ENCODE measurements at places on chromosomes 13 and 19. TPM values are rescaled to one million over a fixed set of nuclear protein-coding genes. Genes with fewer than 3 reads are reported as not detected.
A peak's percentile ranks its signal among the peaks of the same experiment; 100 is the strongest.

DACT3 gene
- polyA plus RNA-seq = 21.3 TPM

ATP8A2 gene
- polyA plus RNA-seq = 5.4 TPM

GET3 gene
- polyA plus RNA-seq = 98.0 TPM

CLEC17A gene
- polyA plus RNA-seq = 0.18 TPM

ENOX1 gene
- polyA plus RNA-seq = 8.7 TPM

FGF14 gene
- 0.94 TPM for polyA plus RNA-seq

CYP2A13 gene
- not detected for polyA plus RNA-seq

TMEM238 gene
- polyA plus RNA-seq = 0.61 TPM

PABPC3 gene
- 0.83 TPM for polyA plus RNA-seq

ZNF222 gene
- polyA plus RNA-seq = 12.2 TPM

YJEFN3 gene
- 15.2 TPM for polyA plus RNA-seq

INTS6 gene
- polyA plus RNA-seq = 32.1 TPM

DNA sequence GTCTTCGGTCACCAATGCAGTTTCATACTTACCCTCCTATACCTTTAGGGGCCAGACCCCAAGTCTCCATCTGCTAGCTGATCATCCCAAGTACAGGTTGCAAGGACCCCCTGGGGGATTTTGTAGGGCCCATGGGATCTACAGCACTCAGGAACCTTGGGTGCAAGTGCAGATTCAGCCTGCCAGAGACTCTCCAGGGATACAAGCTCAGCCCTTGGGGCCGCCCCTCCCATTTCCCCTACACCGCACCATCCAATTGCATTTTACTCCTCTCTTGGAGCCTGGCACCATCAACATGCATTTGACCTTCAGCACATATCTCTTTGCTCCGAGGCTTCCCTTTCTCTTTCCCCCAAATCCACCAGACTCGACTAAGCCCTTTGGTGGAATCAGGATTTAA lies 154.7 kb upstream of the ZNF536 start:
- DNase-seq = no peak

GRCh38 chr13:113982296-113982661 lies 8.4 kb upstream of the C13orf46 start:
- DNase-seq = no peak

- no peak for DNase-seq
These were observed 21.9 kb downstream of the CCL25 start for GRCh38 chr19:8074501-8074900.

- DNase-seq = no peak
These were observed 37.8 kb downstream of the ELF1 start for GRCh38 chr13:40981361-40981760.

DNA sequence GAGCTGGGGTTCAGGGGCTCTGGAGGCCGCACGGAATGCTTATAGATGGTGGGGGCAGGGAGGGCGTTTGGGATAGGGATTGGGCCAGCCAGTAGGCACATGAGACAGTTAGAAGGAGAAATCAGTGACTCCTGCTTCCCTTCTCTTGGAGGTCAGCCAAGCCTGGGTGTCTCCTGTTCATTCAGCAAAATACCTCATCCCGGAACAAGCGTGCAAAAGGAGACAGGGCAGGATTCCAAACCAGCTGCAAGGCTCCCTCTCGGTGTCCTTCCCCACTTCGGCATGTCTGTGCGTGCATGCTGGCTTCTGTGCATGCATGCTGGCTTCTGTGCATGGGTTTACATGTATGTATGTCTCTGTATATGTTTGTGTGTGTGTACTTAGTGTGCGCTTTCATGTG lies 37.3 kb upstream of the PEPD start:
- no peak for DNase-seq

GRCh38 chr19:10189616-10190015 lies 5.1 kb downstream of the DNMT1 start:
- no peak for DNase-seq

- DNase-seq = no peak
These were observed 112.1 kb downstream of the ZNF737 start for GRCh38 chr19:20453425-20453935.

GRCh38 chr19:10430505-10431253 lies 10.3 kb downstream of the PDE4A start:
- no peak for DNase-seq

DNA sequence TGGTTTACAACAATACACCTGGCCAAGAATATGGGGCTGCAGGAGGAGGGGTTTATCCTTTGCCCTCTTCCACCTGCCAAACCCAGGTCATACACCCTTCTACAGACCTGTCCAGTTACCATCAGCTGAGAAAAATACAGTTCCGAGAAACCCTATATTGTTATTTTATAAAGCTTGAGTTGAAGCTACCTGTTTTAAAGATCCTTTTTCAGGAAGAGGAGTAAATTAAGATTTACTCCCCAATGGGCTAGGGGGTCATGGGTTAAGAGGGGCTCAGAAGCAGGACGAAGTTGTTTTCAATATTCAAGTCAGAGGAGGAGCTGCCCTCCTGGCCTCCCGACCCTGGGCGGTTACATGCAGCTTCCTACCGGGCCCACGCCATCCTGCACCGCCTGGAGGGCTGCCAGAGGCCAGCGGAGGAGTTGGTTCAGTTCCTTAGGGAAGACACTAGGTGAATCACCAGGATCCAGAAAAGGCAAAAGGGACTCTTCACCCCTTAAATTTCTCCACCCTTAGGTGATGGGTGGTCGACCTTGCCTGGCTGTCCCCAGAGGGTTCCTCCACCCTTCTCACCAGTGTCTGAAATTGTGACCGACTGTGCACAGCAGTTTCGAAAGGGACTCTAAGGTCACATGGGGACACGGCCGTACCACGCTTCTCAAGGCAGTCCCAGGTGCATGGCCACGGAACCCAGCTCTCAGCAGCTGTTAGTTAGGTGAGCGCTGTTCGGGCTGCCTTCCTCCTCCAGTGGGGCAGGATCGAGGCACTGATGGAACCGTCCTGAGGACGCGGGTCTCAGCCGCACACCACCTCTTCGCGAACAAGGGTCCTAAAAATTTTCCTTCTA lies 1.2 kb downstream of the GJB2 start:
- DNase-seq = no peak

GRCh38 chr13:95503662-95504061 lies 48.9 kb upstream of the CLDN10 start:
- no peak for DNase-seq

GRCh38 chr19:1410789-1411188 lies 3.4 kb downstream of the DAZAP1 start:
- no peak for DNase-seq

GRCh38 chr13:43405457-43405856 lies 381.3 kb downstream of the ENOX1 start:
- no peak for DNase-seq

GRCh38 chr13:67017276-67017675 lies 212.9 kb downstream of the PCDH9 start:
- DNase-seq = no peak

DNA sequence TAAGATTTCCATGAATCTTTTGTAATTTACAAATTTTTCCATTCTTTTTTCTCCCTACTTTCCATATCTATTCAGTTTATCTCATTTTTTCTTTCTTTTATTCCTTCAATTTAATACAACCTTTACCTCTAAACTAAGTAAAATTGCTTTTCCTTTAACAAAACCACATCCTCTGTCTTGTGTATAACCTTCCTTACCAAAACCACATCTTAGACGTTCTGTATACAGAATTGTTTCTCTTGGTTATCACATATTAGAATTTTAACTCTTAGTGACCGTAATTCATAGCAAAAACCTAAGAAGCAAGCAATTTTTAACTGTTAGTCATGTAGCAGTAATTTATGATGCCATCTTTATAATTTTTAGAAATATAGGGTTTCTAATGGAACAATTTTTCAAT lies 15.0 kb downstream of the PPP5C start:
- no peak for DNase-seq

DNA sequence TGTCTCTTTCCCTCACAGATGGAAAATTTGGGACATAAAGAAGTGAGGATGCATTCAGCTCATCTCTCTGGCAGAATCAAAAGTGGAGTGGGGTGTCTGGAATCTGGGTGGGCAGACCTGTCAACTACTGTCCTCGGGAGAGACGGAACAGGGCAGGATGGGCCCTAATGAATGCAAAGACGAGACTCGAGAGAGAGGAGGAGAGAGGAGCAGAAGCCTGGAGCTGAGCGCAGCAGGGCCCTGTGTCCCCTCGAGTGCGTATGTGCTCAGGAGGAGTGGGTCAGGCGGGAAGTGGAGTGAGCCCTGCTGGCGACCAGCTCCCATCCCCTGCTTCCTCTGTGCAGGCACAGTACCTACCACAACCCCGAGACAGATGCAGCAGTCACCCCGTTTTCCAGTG lies 78.9 kb downstream of the TEX29 start:
- no peak for DNase-seq

GRCh38 chr13:87003265-87003664 lies 667.9 kb upstream of the SLITRK5 start:
- DNase-seq = no peak

DNA sequence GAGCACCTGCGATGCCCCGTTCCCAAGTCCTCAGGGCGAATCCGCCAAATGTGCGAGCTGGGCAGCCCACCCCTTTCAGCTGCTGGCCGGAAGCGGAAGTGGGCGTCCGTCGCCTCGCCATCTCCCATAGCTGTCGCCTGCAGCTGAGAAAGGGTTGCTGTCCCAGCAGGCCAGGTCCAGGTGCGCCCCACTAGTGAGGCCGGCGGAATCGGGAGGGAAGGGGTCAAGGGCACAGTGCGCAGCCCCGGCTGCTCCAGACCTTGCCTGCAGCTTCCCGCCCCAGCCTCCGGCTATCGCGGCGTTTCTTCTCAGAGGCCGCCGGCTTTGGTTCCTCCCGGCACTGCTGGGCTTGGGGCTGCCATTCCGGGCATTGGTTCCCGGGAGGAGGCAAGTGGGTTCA lies at the start of gene ZNF177:
Gene ZNF177 (plus strand): TSS at position 109 of the 400 bp plus-strand sequence. CDS start 15,299 bp downstream, outside the sequence.
- peak; percentile 49 for DNase-seq

GRCh38 chr13:60226507-60226906 lies 62.8 kb upstream of the DIAPH3 start:
- DNase-seq = no peak

DNA sequence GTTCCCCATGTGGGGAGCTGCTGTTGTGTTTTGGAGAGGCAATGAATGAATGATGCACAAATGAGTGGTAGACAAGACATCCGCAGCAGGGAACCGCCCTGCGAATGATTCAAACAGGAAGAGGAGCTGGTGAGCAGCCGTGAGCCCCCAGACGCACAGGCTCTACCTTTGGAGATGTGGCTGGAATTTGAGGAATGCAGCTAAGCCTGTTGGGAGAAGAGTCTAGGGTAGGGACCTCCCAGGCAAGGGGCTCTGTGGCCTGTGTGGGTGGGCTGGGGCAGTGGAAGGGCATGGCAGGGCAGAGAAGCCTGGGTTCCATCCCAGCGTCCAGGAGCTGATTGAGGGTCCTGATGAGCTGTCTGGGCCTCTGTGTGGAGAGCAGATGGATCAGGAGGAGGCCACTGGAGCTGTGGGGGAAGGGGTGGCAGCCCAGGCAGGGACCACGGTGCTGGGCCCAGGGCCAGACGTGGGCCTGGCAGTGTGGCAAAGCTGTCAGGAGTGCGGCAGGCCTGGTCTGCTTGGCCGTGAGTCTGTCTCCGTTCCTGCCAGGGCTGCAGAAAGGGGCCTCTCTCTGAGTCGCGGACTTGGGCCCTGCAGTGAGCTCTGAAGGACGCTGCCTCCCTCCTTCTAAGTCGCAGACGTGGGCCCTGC lies 41.8 kb upstream of the DCUN1D2 start:
- DNase-seq = no peak

All from renal pelvis (tissue), 12 donors.